ENCODE measurements at places on chromosomes 2 and 18.

GRCh38 chr2:20197192-20197591 is 27.7 kb downstream of the SDC1 start:
- DNase-seq, result no peak

- no peak for DNase-seq
Measured at GRCh38 chr2:105712981-105713596, 31.6 kb upstream of the NCK2 start.

GRCh38 chr18:75132931-75133525 is 75.9 kb downstream of the PTGR3 start:
- DNase-seq, result no peak

DNA sequence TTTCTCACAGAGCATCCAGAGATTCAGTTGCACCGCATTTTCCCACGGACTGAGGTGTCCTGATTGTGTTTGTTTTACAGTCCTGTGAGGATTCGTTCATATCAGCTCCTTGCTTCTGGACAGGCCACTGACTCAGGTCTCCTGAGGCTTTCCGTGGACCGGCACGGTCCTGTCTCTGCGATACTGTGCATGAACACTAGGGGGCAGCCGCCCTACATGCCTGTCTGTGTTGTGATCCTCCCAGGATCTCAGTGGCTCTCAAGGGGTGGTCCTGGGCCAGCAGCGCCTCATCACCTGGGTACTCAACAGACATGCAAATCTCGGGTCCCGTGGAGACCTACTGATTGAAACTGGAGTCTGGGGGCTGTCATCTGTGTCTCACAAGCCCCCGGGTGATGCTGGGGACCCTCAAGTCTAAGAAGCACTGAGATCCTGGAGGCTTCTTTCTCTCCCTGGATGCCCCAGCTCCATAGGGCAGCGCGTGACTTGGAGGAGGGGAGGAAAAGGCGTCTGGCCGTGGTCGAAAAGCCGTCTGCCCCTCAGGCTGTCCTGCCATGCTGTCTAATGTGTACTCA is 28.9 kb downstream of the IL1R2 start:
- no peak for DNase-seq

DNA sequence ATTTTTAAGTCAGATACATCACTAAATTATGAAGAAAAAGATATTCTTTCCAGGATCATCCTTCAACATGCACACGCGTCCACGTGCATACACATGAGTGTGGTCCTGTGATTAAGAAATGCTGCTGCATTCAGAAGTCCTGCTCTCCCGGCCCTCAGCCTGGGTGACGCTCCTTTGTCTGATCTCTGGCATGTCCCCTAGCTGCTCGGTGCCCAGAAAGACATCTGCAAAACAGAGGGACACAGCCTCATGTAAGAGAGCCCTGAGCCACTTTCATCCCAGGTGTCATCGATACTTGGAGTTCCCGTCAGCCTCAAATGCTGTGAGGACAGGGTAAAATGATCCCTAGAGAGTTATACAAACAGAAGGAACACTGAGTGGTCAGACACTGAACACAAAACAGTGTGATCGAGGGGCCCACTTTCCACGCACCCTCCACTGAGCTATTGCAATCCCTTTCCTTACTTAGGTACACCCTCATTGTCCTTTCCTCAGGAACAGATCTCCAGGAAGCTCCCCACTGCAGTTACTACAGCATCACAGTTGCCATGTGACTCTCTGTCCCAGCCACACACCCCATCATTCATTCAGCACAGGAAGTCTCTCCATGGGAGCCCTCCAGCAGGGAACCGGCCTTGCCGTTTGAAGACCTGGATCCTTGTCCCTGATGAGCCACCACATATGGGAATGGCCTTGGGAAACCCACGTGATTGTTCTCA is 32.1 kb downstream of the CRACDL start:
- DNase-seq, result no peak

- DNase-seq, result no peak
Measured at GRCh38 chr2:160062292-160063005, at the start of gene PLA2R1. TSS of gene PLA2R1 (minus strand) at chr2:160062615. CDS start at chr2:160062403, 212 bp downstream.

- no peak for DNase-seq
Measured at GRCh38 chr2:240644859-240645301, 19.6 kb downstream of the GPR35 start.

GRCh38 chr2:214593727-214594126 is 182.9 kb downstream of the VWC2L start:
- peak; percentile 67 for DNase-seq

GRCh38 chr18:27713738-27714095 is 463.2 kb downstream of the CDH2 start:
- peak; percentile 88 for DNase-seq

DNA sequence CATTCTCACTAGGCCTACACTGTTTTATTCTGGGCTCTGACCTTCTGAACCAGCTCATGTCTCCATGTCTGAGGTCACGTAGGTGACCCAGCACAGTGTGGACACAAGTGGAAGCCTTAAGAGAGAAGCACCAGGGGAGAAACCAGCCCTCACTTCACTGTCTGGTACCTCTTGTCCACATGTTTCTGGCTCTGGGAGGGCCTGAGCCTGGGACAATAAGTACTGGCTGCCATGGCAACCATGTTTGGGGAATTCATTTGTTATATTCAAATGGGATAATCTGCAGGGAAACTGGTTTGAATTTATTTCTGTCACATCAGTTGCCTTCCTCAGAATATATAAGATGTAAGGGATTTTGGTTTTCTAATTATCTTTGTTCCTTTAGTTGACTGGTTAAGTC is 23.3 kb downstream of the MYO3B start:
- no peak for DNase-seq

GRCh38 chr2:220041447-220041846 is 414.0 kb downstream of the SLC4A3 start:
- no peak for DNase-seq

- DNase-seq, result no peak
Measured at GRCh38 chr2:56933976-56934375, 750.2 kb downstream of the CCDC85A start.

GRCh38 chr2:162113776-162114168 is 38.3 kb downstream of the GCG start:
- peak; percentile 5 for DNase-seq

GRCh38 chr2:110714452-110715224 is 17.7 kb upstream of the ACOXL start:
- DNase-seq, result no peak

- DNase-seq, result no peak
Measured at GRCh38 chr2:216553482-216554240, 55.0 kb downstream of the RPL37A start.

GRCh38 chr2:74373985-74374384 is 6.1 kb downstream of the DCTN1 start:
- no peak for DNase-seq

- no peak for DNase-seq
Measured at GRCh38 chr2:2464094-2464493, 133.0 kb upstream of the MYT1L start.

DNA sequence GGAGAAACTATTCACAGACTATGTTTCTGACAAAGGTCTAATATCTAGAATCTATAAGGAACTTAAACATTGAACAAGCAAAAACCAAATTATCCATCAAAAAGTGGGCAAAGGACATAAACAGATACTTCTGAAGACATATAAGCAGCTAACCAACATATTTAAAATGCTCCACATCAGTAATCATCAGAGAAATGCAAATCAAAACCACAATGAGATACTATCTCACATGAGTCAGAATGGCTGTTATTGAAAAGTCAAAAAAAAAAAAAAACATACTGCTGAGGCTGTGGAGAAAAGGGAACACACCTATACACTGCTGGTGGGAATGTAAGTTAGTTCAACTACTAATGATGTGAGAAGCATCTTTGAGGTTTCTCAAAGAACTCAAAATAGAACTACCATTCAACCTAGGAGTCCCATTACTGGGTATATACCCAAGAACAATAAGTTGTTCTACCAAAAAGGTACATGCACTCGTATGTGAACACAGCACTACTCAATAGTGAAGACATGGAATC is 220.4 kb upstream of the TFPI start:
- DNase-seq, result peak; percentile 16

DNA sequence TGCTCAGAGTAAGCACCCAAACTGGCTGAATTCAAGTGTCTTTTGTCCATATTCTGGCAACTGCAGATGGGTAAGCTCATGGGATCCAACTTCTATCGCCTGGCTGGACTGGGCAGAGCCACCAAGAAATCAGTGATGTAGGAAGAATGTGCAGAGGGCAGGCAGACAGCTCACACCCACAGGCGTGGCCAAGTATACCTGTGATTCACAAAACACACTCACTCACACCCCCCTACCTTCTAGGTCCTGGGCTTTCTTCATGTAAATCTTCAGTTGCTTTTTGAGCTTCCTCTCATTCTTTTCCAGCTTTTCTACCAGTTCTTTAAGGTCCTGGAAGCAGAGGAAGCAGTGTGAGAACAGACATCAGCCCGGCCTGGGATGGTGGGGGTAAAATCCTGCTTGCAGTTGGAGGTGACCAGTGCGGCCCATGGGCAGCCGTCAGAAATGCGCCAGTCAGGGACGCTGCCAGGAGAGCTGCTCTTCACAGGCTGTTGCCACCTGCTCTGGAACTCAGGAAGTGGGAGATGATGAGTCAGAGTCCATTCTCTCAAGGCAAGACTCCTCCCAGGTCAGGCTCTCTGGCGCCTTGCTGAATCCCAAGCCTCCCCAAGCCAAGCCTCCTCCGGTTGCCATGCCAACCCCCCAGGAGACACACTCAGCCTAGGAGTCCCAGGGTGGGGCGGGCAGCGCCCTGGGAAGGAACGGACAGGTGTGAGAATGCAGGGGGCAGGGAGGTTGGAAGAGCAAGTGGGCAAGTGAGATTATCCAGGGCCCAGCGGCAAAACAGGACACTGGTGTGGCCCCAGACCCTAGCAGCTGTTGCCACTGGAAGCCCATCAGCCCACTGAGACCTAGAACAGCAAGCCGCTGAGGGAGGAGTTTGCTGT is 36.2 kb upstream of the ACAA2 start:
- DNase-seq, result no peak

GRCh38 chr18:5057386-5058348 is 139.4 kb downstream of the AKAIN1 start:
- peak; percentile 5 for DNase-seq

- no peak for DNase-seq
Measured at GRCh38 chr2:96940980-96941775, 45.2 kb downstream of the FAM178B start.

DNA sequence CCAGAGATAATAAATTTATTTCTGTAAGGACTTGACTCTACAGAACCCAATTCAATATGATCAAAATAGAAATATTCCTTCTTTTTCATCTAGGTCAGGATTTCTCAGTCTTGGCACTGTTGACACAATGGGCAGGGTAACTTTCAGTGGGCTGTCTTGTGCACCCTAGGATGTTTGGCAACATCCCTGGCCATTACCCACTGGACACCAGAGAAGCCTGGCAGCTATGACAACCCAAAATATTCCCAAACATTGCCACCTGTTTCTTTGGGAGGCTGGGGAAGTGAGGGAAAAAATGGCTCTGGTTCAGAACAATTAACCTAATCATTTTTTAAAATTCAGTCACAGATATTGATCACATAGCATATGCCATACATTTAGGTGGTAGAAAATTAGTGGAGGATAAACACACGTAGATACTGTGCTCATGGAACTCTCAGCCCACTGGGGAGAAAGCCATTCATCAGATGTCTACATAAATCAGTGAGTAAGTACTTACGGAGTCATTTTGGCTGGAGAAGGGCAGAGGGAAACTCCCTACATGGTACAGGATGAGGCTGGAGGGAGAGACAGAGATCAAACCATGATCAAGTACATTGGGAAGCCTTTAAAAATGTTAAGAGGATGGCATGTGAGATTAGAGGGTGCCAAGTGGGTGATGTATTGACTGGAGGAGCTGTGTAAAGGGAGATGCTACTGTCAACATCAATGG is 718 bp upstream of the TNP1 start:
- DNase-seq, result no peak

DNA sequence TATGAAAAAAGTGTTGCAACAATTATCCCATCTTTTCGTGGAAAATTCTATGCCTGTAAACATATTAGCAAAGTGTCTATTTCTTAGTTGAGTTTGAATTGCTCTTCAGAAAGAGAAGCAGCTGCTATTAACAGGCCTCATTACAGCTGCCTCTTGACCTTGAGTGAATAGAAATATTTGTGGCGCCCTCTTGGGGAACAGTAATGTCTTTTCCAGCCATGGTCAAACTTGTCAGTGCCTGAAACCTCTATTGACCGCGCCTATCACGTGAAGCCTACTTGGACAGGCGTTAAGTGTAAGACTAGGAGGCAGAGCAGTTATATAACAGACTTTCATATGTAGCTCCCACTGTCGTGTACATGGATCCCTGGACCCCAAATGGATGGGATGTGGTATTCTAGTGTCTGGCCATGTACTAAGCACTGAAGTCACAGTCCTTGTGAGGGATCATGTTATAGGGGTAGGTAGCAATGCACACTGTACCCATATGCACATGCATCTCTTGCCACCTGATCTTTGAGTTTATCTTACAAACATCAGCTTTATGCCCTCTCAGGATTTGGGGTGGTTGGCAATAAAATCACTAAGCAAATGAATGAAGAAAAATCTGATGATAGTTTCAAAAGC is 245.0 kb downstream of the PTGR3 start:
- no peak for DNase-seq

DNA sequence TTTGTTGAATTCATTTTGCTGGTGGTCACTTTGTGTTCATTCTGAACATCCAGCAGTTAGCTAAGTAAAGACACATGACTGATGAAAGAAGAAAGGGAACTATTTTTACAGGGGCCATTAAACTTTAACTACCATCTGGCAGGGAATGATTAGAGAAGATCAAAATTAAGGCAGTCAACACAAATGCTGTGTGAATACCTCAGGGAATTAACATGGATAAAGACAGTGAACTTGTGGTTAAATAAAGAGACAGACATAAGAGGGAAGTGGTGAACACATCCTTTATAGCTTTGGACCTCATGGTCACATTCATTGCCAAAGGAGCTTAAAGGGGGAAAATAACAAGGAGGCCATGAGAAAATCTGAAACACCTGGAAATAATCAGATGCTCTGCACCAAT is 52.6 kb upstream of the ATP5MC3 start:
- no peak for DNase-seq

DNA sequence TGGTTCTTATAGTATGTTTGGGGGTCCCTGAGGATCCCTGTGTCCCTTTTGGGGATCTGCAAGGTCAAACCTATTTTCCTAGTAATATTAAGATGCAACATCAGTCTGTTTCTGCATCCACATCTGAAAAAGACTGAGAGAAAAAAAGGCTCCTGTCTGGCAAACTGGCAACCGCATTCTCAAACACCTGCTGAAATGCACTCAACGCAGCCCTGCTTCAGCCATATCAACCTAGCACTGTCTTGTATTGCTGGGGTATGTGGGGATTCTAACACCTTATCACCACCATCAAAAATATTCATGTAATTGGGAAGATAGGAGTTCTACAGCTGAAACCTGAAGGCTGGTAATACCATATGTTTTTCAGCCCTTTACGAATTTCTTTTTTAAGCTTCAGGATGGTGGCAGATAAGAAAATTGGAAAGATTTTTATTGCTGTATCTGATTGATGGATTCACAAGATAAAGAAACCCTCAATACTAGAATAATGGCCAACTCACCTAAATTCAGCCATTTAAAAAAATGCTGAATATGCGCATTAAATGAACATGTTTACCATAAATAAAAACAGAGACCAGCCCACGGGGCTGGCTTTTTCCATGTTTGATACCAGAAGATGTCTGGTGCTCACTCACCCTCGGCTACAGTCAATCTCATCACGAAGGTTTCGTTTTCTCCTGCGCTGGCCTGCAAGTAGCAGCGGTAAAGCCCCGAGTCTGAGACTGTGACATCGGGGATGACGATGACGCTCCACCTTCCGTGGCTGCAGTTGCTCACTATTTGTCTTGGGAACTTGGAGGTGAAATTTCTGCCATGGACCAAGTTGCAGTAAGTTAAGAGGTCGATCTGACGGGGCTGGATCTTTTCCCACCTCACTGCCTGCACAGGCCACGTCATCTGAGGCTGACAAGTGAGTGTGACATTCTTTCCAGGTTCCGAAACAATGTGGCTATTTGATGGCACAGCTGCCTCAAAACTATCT is 52.3 kb downstream of the CD226 start:
- no peak for DNase-seq
